Activated CD8-positive, alpha-beta memory T cell treated with anti-CD3 and anti-CD28 coated beads for 36 hours (primary cell): ENCODE measurements at places on chromosomes 1 and 21. TPM values are rescaled to one million over a fixed set of nuclear protein-coding genes. Genes with fewer than 3 reads are reported as not detected.

The KISS1 gene
- total RNA-seq: not detected

The PCSK9 gene
- not detected for total RNA-seq

The RAB3B gene
- 0.17 TPM for total RNA-seq

The SIM2 gene
- not detected for total RNA-seq

The CD48 gene
- total RNA-seq: 292 TPM

The LAMC2 gene
- total RNA-seq: not detected

The C21orf58 gene
- total RNA-seq: 21.7 TPM

The HTR6 gene
- total RNA-seq: not detected

The GNG4 gene
- total RNA-seq: 6.8 TPM

The BARHL2 gene
- not detected for total RNA-seq

The NMNAT2 gene
- total RNA-seq: not detected

The RAD54L gene
- 60.9 TPM for total RNA-seq

The PYHIN1 gene
- 14.3 TPM for total RNA-seq

The MARK1 gene
- total RNA-seq: not detected

The IL22RA1 gene
- not detected for total RNA-seq

The GSTM3 gene
- 11.8 TPM for total RNA-seq

The VANGL2 gene
- 0.04 TPM for total RNA-seq

The PPIAL4G gene
- not detected for total RNA-seq
